Mucosa of descending colon (tissue), 3 donors: ENCODE measurements at places on chromosomes 7 and 10. TPM values are rescaled to one million over a fixed set of nuclear protein-coding genes. Genes with fewer than 3 reads are reported as not detected.

DNA sequence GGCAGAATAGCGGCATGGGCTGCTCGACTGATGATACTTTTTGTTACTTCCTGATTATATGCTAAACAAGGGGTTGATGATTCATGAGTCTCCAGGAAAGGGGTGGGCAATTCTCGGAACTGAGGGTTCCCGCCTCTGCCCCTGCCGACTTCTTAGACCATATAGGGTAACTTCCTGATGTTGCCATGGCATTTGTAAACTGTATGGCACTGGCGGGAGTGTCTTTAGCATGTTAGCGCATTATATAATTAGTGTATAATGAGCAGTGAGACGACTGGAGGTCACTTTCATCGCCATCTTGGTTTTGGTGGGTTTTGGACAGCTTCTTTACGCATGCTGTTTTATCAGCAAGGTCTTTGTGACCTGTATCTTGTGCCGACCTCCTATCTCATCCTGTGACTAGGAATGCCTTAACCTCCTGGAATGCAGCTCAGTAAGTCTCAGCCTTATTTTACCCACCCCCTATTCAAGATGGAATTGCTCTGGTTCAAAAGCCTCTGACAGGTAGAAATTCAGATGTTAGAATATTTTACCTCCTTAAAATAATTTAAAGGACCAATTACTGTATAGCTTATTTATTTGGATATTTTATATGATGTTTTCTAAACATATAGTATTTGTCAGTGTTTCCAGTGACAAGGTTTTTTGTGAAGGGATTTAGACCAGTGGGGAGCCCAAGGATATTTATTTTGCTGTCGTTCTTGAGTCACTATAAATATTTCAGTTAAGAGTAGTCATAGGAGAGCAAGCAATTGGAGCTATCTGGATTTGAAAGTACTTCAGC is 90.1 kb upstream of the PIK3CG start:
- DNase-seq = no peak

DNA sequence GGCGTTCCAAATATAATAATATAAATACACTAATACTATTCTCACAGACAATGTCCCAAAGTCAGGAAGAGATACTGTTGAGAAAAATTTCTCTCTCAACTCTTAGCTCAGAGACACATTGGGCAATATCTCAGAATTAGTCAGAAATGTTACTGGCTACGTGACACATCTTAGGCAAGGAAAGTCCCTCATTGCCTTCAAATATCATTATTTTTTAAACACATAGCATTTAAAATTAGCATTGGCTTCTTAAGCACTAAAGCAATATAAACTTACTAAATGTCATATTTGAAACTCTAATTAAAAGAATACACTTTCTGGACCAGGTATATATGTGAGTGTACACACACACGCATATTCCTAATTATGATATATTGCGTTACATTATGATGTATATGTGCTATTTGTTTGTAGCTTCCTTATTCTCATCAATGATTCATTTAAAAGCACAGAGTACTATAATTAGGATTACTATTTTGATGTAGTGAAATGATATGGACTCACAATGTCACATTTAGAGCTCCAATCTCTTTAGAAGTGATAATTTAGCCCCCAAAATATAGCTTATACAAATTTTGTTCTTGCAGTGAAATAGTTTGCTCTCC is 255.8 kb downstream of the TWIST1 start:
- DNase-seq = no peak

DNA sequence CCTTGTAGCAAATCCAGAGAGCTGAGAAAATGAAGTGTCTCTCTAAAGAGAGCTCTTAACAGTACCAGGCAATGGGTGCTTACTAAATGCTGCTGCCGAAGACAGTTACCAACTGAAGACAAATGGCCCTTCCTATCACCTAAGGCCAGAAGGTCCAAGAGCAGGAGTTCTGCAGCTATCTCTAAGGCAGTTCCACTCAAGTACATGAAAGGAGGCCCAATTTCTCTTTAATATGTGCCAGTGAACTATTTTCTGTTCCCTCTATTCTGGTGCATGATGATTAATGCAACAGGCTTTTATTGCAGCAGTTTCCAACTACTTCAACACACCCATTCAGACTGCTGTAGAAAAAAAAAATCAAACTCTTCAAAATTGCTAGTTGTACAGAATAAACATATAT is 122.5 kb downstream of the SLC25A13 start:
- no peak for DNase-seq

DNA sequence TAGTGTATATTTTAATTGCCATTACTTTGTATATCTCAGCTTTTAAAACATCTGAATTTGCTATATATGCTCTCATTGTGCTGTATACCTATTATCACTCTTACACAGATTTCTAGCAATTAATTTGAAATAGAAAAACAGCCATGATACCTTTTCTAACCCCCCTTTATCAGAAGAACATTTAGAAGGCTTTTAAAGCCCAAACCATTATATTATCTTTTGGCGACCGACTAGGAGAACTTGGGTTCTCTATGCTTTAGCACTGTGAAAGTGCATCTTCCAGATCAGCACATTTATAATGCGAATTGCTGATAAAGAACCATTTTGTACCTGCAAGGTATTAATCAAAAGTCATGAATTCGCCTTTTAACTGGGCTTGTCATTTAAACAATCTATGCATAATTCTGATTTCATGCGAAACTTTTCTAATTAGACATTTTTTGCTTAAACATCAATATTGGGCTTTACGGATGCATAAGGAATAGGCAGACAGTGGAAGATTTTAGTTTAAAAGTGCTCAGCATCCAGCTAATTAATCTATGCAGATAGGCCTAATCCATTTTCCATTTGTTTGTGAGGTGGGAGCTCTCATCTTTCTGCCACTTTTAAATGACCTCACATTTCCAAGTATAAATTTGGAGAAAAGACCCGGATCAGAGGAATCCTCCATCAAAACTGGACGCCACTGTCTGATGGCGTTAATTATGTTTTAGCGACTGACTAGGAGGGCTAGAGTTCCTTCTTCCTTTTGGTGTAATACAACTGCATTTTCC is 1.2 kb upstream of the MLLT10 start:
- DNase-seq = no peak

GRCh38 chr7:139673230-139673629 is 104.6 kb downstream of the HIPK2 start:
- DNase-seq = no peak

DNA sequence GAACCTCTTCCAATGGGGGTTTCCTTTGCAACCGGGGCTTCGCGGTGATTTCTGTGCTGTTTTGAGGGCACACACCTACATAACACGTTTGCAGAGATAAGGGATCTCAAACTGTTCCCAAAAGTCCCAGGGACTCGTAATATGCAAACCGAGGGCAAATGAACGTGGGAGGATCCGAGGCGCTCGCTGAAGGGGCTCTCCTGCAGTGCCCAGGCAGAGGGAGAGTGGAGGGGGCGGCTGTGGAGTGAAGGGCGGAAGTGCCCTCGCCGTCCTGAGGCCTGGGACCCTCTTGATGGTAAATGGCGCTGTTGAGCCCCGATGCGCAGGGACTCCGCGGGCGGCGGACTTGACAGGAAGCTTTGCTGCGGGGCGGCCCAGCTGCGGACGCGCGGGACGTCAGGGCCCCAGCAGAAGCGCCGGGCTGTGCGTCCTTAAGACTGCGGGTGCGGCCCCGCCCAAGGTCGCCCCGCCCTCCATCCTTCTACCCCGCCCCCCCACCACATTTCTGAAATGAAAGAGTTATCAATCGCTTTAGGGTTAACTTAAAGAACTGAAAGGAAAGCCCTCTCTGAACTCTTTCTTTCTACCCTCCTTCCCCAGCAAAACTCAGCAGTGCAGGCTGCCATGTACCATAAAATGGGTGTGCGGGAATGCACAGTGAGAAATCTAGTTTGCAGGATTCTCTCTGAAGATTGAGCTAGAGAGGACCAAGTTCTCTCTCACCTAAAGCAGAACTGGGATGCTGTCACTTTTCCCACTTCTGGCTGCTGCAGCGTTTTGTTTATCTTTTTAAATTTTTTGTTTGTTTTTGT is 151.8 kb upstream of the YAE1 start:
- DNase-seq = peak; percentile 46

- DNase-seq = no peak
Measured at GRCh38 chr10:115931309-115931708, 341.7 kb downstream of the GFRA1 start.

- DNase-seq = peak; percentile 86
Measured at GRCh38 chr7:92695308-92696261, 105.4 kb upstream of the FAM133B start.

GRCh38 chr10:1147810-1148209 is 91.6 kb downstream of the WDR37 start:
- DNase-seq = no peak

DNA sequence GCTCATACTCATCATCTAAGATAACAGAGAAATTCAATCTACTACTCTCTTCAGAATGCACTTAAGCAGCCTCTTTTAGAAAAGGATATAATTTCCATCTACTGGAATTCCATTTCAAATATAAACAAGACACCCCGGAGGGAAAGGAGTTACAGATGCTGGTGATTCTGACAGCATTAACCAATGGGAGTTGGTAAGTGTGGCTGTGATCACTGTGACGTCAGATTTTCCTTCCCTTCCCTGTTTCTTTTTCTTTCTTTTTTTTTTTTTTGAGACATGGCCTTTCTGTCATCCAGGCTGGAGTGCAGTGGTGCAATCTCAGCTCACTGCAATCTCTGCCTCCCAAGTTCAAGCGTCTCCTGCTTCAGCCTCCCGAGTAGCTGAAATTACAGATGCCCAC is 106.6 kb downstream of the ACTR3B start:
- no peak for DNase-seq

- no peak for DNase-seq
Measured at GRCh38 chr10:4070921-4071660, 286.1 kb upstream of the KLF6 start.

- DNase-seq = peak; percentile 72
Measured at GRCh38 chr10:126904818-126905701, at the start of gene DOCK1. Gene DOCK1, plus strand, starts transcription at chr10:126905428. Its CDS starts 90 bp downstream, at chr10:126905518.

- no peak for DNase-seq
Measured at GRCh38 chr10:114483575-114483974, 79.3 kb upstream of the AFAP1L2 start.

GRCh38 chr10:98667081-98667480 is 220.3 kb upstream of the HPS1 start:
- no peak for DNase-seq

GRCh38 chr10:97463363-97464132 is 17.6 kb downstream of the ZDHHC16 start:
- no peak for DNase-seq

DNA sequence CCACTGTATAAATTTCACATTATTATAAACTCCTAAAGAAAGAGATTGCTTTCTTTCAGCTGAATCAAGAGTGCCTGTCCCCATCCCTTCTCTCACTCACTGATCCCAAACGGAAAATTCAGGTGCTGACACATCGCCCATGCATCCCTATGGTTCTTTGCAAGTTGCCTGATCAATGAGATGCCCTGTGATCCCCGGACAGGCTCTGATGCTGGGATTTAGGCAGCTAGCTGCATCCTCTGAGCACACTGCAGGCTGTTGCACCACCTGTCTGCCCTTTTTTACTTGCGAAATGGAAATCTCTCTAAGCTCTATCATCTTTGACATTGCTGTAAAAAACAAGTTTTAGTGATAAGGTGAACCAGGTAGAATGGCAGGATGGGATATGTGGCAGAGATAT is 456.5 kb downstream of the GATA3 start:
- DNase-seq = no peak

- no peak for DNase-seq
Measured at GRCh38 chr10:124011464-124011863, 81.9 kb downstream of the CHST15 start.

DNA sequence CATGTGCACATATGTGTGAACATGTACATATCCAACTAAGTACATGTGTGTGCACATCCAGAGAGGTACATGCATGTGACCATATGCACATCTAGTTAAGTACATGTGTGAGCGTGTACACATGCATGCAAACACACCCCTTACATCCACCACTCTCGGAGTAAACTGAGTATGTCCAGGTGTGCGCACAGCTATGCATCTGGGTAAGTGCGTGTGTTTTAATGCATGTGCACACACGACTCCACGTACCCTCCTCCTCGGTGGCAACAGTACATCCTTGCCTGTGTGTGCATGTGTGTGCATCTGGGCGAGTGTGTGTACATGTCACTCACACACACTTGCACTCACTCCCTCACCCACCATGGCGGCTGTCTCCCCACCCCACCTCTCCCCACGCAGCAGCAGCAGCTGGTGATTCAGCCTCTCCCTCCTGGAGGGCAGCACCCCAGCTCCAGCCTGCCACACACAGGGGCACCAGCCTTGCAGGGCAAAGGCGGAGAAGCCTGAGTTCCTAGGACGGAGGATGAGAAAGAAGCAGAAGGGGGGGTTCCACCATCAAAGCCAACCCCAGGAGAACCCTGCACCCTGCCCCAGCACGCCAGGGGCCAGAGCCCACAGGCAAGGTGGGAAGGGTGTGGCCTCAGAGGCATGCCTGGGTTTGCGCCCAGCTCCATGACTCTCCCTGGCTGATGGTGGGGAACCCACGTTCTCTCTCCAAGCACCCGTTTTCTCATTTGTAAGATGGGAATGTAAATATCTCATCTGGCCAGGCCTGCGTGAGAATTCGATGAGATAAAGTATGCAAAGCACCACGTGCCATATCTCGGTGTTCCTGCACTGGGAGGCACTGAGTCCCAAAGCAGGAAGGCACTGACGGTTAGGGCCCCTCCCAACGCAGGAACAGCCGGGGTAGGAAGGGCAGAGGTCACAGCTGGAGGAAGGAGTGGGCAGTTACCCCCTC is 27.7 kb upstream of the DNAAF5 start:
- DNase-seq = peak; percentile 30

DNA sequence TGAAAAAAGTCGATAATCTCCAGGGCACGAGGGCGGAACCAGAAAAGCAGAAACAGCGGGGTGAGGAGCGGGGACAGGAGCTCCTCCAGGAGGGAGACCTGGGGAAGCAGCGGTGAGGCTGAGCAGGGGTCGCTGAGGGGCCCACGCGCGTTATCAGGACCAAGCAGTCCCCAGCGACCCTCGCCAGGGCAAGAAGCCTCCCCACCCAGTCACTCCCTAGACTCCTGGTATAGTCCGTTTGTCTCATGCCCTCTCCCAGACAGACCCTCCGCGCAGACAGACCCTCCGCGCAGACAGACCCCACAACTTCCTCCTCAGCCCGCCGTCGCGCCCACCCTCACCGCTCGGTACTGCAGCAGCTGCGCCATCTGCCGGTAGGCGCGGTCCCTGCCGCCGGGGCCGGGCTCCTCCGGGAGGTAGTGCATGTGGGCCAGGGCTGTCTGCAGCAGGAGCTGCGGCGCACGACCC is 6.3 kb downstream of the ATG9B start:
- peak; percentile 84 for DNase-seq

- DNase-seq = peak; percentile 91
Measured at GRCh38 chr7:55964261-55965099, at the start of gene NIPSNAP2. Gene NIPSNAP2, plus strand, starts transcription at chr7:55964585. Its CDS starts 25 bp downstream, at chr7:55964610.

DNA sequence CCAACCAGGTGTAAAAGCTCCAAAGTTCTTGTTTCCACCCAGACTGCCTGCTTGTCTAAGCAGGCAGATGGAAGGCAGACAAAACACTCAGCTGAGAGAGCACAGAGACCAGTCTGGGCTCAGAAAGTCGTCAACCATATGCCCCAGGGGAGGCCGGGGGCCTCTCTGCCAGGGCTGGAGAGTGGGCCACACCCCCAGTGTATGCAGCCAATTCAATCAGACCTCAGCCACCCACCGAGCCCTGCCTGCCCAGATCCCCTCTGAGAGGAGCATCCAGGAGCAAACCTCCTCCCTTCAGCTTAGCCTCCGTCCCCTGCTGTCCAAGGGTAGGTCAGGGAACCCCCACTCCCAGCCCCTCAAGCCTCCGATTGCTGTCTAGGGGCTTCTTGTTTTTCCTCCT is 196.3 kb downstream of the LSM5 start:
- no peak for DNase-seq

The SORCS3 gene
- not detected for total RNA-seq

The STEAP1B gene
- total RNA-seq = not detected

The TRIL gene
- 0.96 TPM for total RNA-seq

The OR2A1 gene
- total RNA-seq = not detected

The CACNB2 gene
- total RNA-seq = 26.2 TPM

The HOXA5 gene
- 26.6 TPM for total RNA-seq
